Putamen (tissue), 1 donor: ENCODE measurements at places on chromosomes 5 and 9.

- no peak for DNase-seq
Observed at GRCh38 chr5:41815663-41816229, 54.5 kb downstream of the OXCT1 start.

- peak; percentile 32 for DNase-seq
Observed at GRCh38 chr9:128160603-128160987, 530 bp downstream of the BBLN start.

DNA sequence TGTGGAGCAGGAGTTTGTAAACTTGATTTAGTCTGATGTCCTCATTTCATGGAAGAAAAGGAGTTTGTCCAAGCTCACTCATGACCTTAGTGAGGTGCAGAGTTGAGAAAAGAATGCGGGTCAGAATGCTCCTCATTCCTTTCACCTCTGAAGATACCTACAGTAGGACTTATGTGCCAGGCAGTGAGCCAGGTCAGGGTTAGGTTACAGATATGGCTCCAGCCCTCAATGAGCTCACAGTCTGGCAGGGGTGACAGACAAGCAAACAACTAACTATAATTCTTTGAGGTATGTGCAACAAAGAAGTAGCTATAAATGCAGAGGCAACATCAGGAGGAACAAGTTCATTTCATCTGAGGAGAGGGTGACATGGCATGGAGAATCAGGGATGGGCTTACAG lies 102.5 kb downstream of the SPATA31D1 start:
- DNase-seq: no peak

- DNase-seq: no peak
Observed at GRCh38 chr5:159752622-159753275, 163.5 kb upstream of the ADRA1B start.

GRCh38 chr5:142821034-142821732 lies 51.0 kb downstream of the ARHGAP26 start:
- no peak for DNase-seq

DNA sequence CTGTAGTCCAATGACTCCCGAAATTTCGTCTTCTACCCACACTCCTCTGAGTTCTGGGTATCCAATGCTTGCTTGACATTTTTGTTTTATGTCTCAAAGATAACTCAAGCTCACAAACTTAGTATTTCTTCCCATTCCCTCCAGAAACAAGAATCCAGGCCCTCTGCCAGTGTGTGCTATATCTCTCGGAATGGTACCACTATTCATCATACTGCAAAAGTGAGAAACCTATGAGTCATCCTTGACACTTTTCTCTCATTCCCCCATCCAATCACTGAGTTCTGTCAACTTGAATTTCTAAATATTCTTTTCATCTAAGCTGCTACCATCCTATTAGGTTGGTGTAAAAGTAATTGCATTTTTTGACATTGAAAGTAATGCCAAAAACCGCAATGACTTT lies 9.8 kb downstream of the SLC12A2 start:
- DNase-seq: no peak

- DNase-seq: no peak
Observed at GRCh38 chr9:2216591-2216990, 201.4 kb downstream of the SMARCA2 start.

DNA sequence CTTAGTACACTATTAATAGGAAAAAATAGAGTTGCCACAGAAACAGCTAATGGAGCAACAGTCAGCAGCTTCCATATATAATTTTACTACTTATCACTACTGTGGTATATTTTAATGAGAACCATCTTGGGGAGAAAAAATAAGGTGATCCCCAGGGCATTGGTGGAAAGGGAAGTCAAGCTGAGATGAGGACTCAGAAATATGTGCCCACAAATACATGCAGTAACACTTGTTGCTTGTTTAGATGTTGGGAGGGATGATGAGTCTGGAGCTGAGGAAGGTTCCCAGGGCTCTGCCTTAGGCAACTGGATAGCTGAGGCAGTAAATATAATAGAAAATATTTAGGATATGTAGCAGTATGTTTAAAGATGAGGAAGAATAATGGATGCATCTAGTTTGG lies 280.1 kb upstream of the PDE4D start:
- DNase-seq: no peak

- no peak for DNase-seq
Observed at GRCh38 chr5:113172231-113172826, 195.7 kb downstream of the DCP2 start.

DNA sequence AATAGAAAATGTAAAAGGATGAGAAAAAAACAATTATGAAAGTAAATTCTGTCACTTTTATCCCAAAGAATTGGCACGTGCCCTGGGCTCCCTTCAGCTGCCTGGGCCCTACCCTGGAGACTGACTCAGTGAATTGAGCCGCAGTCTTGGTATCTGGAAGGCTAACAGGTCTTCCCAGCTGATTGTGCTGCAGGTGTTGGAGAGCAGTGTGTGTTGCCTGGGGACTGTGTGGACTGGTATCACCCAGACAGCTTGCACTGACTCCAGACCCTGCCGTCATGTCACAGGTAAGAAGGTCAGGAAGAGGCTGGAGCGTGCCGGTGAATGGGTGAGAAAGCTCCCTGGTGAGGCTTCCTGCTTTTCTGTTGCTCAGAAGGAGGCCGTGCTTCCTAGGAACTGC lies 83.3 kb downstream of the AOPEP start:
- no peak for DNase-seq

DNA sequence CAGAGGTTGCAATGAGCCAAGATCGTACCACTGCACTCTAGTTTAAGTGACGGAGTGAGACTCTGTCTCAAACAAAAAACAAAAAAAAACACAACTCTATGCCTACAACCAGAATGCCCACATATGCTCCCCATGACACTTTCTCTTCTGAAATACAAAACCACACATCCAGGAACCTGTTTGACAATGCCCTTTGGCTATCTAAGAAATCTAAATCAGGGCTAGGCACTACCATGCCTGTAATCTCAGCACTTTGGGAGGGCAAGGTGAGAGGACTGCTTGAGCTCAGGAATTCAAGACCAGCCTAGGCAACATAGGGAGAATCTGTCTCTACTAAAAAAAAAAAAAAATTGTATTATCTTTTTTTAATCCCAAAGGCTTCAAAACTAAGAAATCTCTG lies 10.6 kb downstream of the AFF4 start:
- no peak for DNase-seq

DNA sequence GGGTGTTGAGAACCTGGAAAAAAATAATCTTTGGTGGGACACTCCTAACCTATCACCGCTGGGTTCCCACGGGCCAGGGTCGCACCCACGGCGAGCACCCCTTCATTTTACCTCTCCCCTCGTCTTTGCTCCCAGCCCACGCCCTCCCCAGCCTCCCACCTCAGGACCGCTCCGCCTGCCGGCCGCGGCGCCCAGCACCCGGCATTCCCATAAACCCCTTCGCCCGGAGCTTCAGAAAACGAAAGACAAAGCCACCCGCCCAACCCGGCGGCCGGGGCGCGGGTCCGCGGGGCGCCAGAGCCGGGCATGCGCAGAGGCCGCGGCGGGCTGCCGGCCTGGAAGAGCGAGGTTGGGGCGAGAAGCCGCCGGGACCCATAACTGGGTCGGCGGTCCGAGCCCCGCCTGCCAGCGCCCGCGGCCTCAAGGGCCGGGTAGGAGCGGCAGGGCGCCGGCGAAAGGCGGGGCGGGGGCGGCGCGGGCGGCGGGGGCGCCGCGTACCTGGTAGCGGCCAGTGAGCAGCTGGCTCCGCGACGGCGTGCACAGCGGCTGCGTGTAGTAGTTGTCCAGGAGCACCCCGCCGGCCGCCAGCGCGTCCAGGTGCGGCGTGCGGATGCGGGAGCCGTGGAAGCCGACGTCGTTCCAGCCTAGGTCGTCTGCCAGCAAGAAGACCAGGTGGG lies 533 bp downstream of the ARSB start:
- DNase-seq: peak; percentile 90

DNA sequence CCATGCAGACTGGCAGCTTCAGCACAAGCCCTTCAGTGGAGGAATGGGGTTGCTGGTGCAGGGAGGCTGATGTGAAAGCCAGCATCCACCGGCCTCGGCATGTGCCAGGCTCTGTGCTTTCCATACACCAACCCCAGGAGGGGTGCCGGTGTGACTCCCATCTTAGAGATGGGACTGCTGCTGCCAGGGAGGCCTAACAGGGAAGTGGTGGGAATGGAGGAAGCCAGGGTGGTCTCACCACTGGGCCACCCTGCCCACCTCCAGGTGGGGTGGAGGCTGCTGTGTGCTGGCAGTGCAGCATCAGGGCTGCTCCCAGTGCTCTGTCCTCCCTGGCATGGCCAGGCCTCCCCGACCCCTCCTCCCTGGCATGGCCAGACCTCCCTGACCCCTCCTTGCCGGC lies 32.8 kb upstream of the PITX1 start:
- no peak for DNase-seq

DNA sequence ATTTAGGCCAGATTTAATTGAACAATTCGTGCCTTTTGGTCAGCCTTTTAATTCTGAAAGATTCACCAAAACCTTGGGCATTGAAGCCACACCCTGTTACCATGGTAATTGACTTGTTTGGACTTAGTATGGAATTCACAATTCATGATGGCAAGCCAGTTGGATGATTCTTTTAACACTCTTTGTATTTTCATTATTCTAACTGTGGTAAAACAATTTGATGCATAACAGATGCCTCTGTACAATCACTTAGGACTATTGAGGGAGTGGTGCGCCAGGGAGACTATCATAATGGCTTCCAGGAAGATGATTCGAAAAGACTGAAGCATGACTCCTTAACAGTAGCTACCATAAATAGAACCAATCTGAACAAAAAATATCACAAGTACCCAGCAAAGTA lies 381.1 kb upstream of the ADAMTS16 start:
- no peak for DNase-seq

GRCh38 chr5:54450542-54450941 lies 5.0 kb upstream of the HSPB3 start:
- DNase-seq: no peak

DNA sequence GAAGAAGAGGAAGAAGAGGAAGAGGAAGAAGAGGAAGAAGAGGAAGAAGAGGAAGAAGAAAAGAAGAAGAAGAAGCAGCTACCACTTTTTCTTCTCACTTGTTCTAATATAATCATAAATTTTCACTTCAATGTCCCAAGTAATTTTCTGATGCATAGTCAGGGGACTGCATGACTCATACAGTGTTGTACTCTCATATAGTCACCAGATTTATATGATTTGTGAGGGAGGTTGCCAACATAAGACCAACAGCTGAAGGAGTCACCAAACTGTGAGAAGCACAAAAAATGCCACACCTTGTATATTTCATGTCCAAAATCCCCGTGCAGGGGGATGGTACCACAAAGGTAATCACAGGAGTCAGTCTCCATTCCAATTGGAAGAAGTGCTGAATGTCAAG lies 32.7 kb upstream of the DMRTA1 start:
- no peak for DNase-seq

DNA sequence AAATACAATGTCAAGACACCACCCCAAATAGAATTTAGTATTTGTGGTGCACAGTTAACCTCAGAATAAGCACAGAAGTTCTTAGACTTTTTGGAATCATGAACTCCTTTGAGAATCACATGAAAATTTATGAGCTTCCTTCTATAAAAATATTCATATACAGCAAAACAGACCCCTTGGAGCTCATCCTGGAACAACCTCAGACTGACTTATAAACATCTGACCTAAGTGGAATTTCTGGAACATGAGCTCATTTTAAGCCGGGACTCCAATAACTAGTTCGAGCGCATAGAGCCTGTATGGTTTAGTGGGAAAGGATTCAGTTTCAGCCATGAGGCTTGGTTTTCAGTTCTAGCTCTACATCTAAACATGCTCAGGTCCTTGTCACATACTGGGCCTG lies 192.3 kb downstream of the DEPDC1B start:
- no peak for DNase-seq

DNA sequence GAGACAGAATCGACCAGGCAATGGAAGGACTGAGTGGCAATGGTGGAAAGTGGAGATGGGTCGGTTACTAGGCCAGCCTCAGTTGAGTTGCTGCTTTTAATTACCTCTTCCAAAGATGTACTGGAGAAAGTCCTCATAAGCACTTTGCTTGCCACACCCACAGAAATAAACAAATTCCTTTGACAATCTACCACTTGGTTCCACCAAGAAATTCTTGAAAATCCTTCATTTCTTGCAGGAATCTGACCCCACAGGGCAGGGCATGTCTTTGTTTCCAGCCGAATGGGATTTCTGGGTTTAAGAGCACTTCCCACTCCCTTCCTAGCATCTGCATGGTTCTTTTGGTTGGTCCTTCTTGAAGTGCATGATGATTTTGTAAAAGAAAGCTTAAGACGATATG lies 54.5 kb downstream of the ADAMTS12 start:
- no peak for DNase-seq

DNA sequence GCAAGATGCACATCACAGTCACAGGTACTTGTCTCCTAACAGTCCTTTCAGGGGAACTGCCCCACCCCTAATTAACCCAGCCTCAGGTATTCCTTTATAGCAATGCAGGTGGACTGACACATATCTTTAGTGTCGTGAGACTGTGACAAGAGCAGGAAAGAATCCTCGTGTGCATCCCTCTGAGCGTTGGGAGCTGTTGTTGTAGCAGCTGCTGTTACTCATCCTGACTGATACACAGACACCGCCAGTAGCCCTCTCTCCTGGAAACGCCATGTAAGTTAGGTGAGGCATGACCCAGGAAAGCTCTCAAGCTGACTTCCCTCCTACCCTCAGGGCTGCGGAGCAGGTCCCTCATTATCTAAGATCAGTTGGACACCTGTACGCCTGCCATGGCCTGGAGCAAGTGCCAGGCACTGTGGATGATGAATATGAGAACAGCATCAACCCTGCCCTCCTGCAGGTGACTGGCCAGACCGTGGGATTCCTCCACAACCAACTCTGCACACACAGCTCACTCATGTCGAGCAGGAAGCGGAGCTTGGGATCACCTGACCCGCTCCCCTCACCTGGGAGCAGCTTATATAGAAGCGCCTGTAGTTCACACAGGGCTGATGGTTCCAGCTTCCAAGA lies 10.2 kb upstream of the LCN15 start:
- DNase-seq: no peak

GRCh38 chr9:5586391-5586802 lies 42.5 kb upstream of the RIC1 start:
- no peak for DNase-seq

GRCh38 chr5:139243425-139243970 lies 45.3 kb upstream of the SIL1 start:
- DNase-seq: no peak

GRCh38 chr9:131318231-131319085 lies 28.9 kb downstream of the PLPP7 start:
- DNase-seq: no peak

GRCh38 chr9:130924448-130924788 lies 14.6 kb downstream of the FIBCD1 start:
- no peak for DNase-seq
